NCI-H2171 treated with DMSO at 0.1 percent for 48 hours (cell line): ENCODE measurements at places on chromosomes 16 and 17.
A peak's percentile ranks its signal among the peaks of the same experiment; 100 is the strongest.

DNA sequence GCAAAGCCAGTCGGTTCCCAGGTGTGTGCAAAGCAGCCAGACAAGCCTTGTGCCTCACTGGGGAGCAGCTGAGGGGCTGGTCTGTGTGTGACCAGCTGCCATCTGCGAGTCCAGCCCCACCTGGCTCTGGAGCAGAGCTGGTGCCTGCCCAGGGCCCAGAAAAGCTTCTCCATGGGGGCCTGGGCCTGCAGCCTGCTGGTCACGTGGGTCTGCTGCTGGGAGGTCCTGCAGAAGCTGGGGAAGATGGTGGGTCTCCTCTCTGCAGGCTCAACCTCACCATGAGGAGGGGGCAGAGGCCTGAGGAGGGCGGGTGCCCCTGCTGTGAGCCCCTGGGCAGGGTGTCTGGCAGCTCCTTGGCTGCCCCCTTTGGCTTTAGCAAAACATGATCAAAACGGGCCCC is 71.9 kb downstream of the ENGASE start:
- no peak for DNase-seq

- peak; percentile 35 for DNase-seq
Measured at GRCh38 chr17:17063546-17064122, 21.4 kb downstream of the MPRIP start.

- DNase-seq, result no peak
Measured at GRCh38 chr17:32331243-32332040, 10.5 kb downstream of the C17orf75 start.

- DNase-seq, result peak; percentile 87
Measured at GRCh38 chr16:89123001-89123830, 29.6 kb downstream of the ACSF3 start.

- DNase-seq, result no peak
Measured at GRCh38 chr17:80931421-80932265, 60.0 kb upstream of the CHMP6 start.

GRCh38 chr17:35988164-35988563 is 1.6 kb upstream of the CCL14 start:
- no peak for DNase-seq

DNA sequence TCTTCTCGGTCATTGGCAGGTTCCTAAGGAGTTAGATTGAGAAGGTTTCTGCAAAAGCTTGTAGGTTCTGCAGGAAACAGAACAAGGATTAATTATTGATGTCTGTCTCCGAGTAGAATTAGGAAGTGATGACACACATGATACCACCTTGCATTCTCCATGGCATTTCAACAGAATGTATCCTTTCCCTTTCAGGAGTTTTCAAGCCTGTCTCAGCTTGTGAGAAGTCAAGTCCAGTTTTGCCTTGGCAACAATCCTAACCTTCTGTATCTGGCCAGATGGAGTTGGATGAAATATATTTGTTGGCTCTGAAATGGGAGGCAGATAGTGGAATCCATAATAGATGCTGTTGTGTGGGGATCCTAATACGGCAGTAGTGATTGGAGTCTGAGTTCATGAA is 235.5 kb downstream of the SHISA9 start:
- DNase-seq, result peak; percentile 45

DNA sequence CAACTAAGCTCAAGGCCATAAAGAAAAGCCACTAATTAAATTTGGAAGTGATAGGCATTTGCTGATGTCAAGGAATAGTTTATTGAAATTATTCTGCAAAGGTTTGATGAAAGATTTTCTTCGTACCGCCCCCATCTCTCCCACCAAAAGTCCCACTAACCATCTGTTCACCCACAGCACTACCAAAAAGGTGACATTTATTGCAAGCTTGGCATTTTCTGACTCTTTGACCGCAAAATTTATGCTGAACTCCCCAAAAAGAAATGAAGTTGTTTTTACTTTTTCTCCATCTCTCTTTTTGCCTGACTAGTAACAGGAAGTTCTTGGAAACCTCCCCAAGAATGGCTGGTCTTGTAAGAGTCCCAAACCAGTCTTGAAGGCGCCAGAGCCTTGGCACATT is 384.9 kb upstream of the SOX9 start:
- DNase-seq, result no peak

DNA sequence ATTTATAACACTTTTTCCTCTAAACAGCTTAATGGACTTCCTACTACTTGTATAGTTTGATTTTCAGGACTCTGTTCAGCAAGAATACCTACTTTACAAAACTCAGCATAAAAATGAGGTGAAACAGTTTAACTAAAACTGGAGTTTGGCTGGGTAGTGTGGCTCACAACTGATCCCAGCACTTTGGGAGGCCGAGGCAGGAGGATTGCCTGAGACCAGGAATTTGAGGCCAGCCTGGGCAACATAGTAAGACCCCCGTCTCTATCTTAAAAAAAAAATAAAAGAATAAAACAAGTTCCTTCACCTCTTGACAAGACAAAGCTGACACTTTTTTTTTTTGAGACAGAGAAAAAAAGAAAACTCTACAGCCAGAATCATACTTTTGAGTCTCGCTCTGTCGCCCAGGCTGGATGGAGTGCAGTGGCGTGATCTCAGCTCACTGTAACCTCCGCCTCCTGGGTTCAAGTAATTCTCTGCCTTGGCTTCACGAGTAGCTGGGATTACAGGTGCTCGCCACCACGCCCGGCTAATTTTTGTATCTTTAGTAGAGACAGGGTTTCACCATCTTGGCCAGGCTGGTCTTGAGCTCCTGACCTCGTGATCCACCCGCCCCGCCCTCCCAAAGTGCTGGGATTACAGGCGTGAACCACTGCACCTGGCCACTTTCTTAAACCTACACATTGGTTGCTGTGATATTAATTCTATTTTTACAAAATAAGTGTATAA is 2.6 kb downstream of the PDF start:
- DNase-seq, result no peak

DNA sequence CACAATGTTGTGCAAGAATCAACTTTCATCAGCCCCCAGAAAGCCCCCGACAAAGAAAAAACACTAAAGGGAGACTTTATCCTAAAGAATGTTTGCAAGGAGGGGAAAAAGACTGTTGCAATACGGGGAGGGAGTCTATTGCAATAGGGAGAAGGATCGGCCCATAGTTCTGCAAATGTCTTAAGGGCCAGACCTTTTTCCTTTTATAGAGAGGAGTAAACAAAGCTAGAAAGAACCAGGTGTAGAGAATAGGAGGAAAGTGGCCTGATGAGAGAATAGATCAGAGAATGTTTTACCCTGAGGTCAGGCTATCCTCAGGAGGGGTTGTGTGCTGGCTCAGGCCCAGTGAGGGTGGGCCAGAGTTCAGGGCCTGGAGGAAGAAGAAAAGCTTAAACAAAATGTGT is 8.7 kb upstream of the CAVIN1 start:
- no peak for DNase-seq

DNA sequence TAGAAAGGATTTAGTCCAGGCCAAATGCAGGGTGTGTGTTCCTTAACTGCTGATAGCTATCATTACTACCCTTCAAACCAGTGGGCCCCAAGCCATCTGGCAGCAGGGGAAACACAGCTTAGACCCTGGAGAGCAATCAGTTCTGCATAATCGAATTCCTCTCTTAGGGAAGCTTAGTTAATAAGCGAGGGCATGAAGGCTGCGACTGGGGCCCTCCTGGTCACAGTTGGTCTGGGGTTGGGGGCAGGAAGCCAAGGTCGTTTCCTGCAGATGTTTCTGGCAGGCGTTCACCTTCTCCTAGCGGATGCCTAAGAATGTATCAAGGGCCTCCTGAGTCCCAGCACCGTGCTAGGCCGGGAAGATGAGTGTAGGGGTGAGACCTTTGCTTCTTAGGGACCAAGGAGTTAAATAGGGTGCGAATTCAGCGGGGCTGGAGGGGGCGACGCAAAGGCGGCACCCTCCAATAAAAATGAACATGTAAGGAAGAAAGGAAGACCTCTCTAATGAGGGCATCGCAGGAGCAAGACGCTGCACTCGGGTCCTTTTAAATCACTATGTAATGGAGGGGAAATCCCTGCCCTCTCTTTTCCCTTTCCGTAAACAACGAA is 16.5 kb upstream of the EEF2K start:
- peak; percentile 50 for DNase-seq

- no peak for DNase-seq
Measured at GRCh38 chr16:19137201-19138128, 23.7 kb downstream of the ITPRIPL2 start.

- DNase-seq, result no peak
Measured at GRCh38 chr16:54934481-54935265, 4.0 kb downstream of the IRX5 start.

DNA sequence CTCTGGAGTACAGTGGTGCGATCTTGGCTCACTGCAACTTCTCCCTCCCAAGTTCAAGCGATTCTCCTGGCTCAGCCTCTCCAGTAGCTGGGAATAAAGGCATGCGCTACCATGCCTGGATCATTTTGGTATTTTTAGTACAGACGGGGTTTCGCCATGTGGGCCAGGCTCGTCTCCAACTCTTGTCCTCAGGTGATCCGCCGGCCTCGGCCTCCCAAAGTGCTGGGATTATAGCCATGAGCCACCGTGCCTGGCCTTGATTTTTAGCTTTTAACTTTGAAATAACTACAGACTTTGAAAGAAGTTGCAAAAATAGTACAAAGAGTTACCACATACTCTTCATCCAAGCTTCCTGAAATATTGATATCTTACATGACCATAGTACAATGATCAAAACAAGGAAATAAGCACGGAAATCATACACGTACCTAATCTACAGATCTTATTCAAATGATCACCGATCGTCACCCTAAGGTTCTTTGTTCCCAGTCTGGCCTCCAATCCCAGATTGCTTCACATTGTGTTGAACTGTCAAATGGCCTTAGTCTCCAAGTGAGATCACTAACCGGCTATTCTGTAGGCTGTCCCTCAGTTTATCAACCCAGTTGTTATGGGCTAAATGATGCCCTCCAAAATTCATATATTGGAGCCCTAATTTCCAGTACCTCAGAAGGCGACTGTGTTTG is 18.4 kb downstream of the NPIPA1 start:
- DNase-seq, result no peak

DNA sequence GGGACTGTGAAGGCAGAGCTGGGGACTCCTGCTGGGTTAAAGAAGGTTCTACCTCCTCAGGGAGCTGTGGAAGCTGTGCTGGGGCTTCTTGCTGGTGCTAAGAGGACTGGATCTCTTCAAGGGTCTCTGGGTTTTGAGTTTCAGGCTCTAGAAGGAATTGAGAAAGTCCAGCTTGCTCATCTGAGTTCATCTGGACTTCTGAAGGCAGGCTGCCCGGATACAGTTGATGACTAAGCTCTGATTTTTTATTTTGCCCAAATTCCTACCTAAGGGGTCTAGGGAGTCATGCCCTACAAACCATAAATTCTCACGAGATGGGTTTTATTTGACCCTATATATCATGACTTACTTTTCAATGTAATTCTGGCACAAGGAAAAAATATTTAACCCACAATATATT is 46.8 kb upstream of the TMEM97 start:
- DNase-seq, result no peak

- peak; percentile 80 for DNase-seq
Measured at GRCh38 chr17:74842599-74843351, 16.9 kb downstream of the GRIN2C start.

GRCh38 chr17:74687886-74688285 is 24.8 kb downstream of the CD300LF start:
- no peak for DNase-seq

DNA sequence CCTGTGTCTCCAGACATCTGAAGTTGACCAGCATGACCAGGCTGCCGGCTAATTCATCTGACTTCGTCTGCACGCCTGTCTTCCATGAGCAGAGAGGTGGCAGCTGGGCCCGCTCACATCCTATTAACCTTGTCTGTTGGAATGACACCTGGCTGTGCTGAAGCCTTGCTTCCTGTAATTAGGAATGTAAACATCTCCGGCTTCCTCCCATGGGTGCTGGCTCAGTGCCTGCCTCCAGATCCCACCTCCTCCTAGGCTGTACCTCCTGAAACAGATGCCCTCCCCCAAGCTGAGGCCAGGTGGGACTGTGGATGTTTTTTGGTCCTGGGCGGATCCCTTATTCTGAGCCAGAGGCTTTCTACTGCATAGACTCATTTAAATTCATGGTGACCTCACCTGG is 296.3 kb downstream of the HS3ST4 start:
- DNase-seq, result peak; percentile 44

DNA sequence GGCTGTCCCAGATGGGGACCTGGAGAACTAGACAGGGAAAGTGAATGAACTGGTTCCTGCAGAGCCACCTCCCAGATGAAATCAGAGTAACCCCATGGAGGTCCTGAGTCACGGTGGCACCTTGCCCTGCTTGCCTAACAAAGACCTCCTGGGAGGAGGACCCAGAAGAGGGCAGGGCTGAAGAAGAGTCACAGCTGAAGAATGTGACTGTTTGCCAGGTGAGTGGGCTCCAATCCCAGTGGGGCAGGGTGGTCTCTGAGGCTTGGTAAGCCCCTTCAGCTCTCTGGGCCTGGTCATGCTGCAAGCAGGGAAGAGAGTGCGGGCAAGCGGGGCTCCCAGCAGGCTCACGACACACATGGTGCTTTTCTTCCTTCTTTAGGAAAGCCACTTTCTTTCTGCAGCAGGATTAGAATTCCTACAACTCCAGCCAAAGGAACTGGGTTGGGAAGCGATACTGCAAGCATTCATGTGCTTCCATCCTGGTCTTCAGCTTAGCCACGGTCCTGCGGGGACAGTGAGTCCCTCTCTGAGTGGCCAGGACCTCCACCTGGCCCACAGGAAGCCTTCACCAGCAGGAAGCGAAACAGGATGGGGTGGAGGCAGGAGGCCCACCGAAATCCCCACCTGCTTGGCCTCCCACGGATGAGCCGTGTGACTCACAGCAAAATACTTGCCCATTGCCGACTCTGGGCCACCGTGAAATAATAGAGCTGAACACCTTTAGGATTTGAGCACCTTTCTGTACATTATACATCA is 4.3 kb downstream of the C16orf74 start:
- DNase-seq, result no peak

DNA sequence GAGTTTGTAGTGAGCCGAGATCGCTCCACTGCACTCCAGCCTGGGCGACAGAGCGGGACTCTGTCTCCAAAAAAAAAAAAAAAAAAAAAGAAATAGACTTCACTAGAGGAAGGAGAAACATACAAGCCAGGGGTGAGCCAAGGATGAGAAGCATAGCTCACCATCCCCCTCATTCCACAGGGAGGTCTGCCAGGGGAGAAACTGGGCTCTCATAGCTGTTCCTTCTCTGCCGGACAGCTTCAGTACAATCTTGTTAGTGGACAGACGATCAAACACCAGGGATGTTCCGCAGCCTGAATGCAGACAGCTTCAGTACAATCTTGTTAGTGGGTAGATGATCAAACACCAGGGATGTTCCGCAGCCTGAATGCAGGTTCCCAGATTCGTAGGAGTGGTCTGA is 509.6 kb downstream of the CDH13 start:
- no peak for DNase-seq

DNA sequence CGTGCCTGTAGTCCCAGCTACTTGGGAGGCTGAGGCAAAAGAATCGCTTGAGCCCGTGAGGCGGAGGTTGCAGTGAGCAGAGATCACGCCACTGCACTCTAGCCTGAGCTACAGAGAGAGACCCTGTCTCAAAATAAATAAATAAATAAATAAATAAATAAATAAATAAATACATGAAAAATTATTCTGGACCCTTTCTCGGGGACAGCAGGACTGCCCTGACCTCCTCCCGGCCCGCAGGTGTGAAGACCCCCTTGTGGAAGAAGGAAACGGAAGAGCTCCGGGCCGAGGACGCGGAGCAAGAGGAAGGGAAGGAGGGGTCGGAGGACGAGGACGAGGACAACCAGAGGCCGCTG is 3.1 kb downstream of the C17orf50 start:
- DNase-seq, result no peak
